ENCODE measurements at places on chromosomes 7 and 10. TPM values are rescaled to one million over a fixed set of nuclear protein-coding genes. Genes with fewer than 3 reads are reported as not detected.

DNA sequence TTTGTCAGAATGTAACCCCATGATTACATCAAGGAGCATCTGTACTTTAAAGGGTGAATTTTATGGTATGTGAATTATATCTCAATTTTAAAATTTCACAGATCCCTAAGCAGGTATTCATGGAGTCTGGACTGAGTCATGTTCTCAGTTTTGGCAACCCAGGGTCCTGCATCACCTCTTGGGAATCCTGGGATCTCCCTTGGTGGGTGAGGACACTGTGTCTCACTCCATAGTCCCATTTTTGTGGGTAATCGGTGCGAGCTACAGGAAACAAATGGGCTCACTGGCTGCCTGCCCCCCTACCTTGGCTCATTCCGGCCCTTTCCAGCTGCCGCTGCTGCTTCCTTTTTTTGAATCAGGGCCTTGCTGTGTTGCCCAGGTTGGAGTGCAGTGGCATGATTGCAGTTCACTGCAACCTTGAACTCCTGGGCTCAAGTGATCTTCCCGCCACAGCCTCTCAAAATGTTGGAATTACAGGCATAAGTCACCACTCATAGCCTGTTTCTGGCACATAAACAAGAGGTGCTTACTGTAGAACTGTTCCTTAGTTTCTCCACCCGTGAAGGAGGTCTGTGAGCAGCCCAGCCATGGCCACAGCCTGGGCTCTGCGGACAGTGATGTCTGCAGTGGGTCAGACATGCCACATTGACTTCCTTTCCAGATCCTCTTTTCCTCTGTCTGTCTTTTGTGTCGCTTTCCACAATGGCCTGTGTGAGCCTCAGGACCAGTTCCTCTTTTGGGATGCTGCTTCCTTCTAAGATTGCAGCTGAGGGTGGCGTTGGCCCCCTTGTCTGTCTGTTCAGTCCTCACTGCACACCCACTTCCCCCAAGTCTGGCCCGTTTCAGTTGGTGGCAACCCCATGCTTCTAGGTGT lies 14.5 kb downstream of the PALD1 start:
- no peak for DNase-seq

GRCh38 chr10:48523212-48523819 lies 81.6 kb downstream of the ARHGAP22 start:
- DNase-seq, result no peak

GRCh38 chr7:24017519-24017918 lies 266.5 kb upstream of the NPY start:
- no peak for DNase-seq

- no peak for DNase-seq
These were observed 459 bp upstream of the FEZF1 start for GRCh38 chr7:122304996-122305421.

TDRD1 gene
- 0.25 TPM for total RNA-seq

FMC1 gene
- total RNA-seq, result 1.7 TPM

- no peak for DNase-seq
These were observed 18.2 kb downstream of the PODXL start for GRCh38 chr7:131538071-131538812.

GRCh38 chr7:116367171-116367813 lies 132.2 kb upstream of the CAV2 start:
- DNase-seq, result no peak

GRCh38 chr10:90480466-90480865 lies 377.4 kb downstream of the HTR7 start:
- DNase-seq, result no peak

DGKB gene
- total RNA-seq, result not detected

PRKG1 gene
- not detected for total RNA-seq

GRCh38 chr7:155514296-155514695 lies 32.1 kb downstream of the CNPY1 start:
- DNase-seq, result no peak

DNA sequence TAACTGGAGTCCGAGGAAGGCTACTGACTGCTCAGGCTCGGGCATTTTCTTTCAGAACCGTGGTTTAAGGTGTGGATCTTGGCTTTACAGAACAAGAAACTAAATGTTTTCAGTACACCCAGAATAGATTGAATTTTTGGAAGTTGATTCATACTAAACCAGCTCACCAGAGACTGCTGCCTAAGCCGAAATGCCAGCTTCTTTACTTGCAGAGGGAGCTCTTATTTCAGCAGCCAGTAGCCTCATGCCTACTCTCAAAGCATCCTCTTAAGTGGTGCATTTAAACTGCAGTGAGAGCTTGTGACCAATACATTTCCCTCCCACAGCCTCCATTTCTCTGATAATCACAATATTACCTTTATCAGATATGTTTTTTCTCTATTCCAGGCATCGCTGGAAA lies 615.1 kb downstream of the SUGCT start:
- DNase-seq, result no peak

- no peak for DNase-seq
These were observed 160.1 kb downstream of the COL28A1 start for GRCh38 chr7:7375538-7375937.

NYAP1 gene
- 0.21 TPM for total RNA-seq

SUGCT gene
- 1.2 TPM for total RNA-seq

DNA sequence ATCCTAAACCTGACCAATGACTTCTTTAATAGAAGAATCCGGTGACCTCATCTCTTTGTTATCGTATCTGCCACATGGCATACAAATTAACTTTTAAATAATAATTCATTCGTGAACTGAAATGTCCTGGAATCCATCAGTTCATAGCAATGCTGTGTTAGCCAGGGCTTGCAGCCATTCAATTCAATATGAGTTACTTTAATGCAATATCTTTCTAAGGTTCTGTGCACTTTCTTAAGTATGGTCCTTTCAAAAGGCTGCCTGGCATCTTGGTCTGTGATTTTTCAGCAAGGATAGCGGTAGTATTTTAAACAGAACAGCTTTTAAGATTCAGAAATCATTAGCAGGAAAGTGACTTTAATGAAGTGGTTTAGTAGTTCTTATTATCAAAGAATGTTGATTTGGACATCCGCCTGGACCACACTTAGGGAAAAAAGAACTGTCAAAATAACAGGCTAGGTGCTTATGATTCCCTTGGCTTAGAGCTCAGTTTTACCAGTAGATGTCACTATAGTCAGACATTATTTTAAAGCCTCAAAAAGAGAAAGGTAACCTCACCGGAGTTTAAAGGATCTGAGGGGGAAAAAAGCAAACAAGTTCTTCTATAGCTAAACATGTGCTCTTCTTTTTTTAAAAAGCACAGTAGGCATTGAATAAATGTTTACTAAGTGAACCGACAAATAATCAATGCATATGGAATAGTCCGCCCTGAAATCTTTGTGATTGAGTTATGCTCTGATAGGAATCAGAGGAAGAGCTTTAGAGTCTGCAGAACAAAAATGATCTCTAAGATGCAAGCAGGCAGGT lies 22.7 kb downstream of the SLC35G1 start:
- DNase-seq, result no peak

DNA sequence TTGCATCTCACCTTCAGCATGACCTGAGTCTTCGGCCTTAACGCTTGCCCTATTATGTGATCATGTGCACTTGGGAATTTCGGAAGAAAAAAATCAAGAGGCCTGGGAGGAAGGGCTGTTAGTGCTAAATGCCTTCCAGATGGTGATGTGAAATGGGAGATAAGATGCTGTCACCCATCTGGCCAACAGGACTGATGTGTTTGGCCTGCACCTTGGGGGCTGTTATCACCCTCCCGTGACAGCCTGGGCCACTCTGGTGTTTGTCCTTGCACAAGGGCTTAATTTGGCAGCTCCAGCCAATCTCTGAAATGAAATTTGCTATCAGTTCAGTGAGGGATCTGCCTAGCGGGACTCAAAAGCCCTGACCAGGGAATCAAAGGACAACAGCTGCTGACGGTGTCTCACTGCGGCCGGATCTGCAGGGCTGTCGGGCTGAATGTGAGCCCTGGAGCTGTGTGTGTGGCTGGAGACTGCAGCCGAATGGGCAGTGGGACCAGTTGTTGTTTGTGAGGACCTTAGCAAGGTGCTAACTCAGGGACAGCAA lies 131.4 kb upstream of the BTBD16 start:
- no peak for DNase-seq

- DNase-seq, result no peak
These were observed 58.3 kb downstream of the CDK13 start for GRCh38 chr7:40008223-40008815.

WNT8B gene
- total RNA-seq, result 0.40 TPM

- no peak for DNase-seq
These were observed at the start of gene LBX1 for GRCh38 chr10:101229266-101230182. Gene LBX1, minus strand, starts transcription at chr10:101229463. Its CDS starts 648 bp downstream, at chr10:101228815.

DNA sequence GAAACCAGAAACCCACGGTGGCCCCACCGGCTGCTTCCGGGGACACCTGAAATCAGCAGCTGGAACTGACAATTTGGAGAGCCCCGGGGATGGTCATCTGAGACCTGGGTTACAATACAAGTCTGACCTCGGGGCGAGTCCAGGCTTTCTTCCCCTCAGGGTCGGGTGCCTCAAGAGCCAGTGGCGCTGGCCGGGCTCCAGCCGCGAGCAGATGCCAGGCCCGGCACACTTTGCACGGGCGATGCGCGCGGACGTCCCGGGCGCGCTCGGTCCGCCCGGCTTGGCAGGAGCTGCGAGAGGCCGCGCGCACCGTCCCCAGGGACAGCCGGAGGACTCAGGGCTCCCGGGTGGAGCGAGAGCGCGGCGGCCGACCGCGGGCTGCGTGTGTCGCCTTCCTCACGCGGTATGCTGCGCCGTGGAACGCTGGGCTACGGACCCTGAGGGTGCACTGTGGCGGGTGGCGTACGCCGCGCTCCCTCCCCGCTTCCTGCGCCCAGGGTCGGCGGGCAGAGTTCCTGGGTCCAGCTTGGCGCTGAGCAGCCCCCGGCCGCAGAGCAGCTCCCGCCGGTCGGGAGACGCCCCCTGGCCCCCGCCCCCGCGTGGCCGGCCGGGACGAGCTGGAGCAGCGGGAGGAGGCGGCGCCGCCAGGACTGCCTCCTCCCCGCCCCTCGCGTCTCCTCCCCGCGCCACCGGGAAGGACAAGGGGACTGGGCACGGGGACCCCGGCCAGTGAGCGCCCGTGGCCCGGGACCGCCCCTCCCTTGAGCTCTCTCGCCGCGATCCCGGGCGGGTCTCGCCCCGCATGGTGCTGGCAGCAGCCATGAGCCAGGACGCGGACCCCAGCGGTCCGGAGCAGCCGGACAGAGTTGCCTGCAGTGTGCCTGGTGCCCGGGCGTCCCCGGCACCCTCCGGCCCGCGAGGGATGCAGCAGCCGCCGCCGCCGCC lies at the start of gene RBM20:
Gene RBM20 (plus strand): TSS at position 684 of the 945 bp plus-strand sequence. CDS start 119 bp downstream, at position 803.
- DNase-seq, result peak; percentile 40

- DNase-seq, result no peak
These were observed 67.5 kb downstream of the PARP12 start for GRCh38 chr7:139995017-139995915.

DNA sequence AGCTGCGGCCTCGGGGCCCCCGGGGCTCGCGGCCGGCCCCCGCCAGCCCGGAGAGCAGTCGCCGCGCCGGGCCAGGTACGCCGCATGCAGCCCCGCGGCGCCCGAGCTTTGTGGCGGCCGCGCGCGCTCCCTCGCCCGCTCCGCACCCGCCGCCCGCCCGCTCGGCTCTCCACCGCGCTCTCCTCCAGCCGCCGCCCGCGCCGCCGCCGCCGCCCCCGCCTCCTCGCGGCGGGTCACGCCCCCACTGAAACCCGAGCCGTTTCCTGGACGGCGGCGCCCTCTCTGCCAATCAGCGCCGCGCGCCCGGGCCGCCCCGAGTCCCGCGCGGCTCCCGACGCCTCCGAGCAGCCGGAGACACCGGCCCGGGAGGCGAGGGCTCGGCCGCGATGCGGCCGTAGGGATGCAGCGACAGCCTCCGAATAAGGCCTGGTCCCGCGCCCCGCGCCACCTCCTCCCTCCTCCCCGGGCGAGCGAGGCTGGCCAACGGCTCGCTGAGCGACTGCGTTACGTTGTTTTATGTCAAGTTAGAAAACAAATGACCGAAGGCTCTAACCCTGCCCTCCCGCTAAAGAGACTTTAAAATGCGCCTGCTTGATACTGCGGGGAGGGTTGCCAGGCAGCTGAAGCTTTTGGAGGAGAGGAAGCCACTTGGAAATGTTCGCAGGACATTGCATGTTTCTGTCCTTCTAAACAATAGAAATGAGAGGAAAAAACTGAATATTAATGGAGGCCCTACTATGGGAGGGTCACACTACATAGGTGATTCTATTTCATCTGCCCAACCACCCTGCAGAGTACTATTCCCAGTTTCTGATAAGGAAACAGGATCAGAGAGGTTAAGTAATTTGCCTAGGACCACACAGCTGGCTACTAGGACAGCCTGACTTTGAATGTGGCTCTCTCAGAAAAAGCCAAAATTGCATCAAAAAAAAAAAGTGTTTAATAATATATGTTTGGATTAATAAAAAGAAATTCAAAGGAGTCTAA lies at the start of gene FGFR2:
Gene FGFR2 (minus strand): TSS at position 182 of the 987 bp plus-strand sequence. CDS start 4,627 bp downstream, outside the sequence.
- DNase-seq, result peak; percentile 36

DNA sequence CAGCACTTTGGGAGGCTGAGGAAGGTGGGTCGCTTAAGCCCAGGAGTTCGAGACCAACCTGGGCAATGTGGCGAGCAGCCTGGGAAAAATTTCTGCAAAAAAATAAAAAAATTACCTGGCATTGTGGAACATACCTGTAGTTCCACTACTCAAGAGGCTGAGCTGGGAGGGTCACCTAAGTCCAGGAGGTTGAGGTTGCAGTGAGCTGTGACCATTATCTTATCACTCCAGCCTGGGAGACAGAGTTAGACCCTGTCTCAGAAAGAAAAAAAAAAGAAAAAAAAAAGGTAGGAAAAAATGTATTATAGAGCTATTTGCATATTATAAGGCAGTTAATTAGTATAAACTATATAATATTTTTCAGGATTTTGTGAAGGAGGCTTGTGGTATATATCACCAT lies 11.0 kb upstream of the TSPAN13 start:
- DNase-seq, result no peak

GRCh38 chr7:57204411-57204811 lies 72.2 kb upstream of the ZNF479 start:
- DNase-seq, result no peak

DNA sequence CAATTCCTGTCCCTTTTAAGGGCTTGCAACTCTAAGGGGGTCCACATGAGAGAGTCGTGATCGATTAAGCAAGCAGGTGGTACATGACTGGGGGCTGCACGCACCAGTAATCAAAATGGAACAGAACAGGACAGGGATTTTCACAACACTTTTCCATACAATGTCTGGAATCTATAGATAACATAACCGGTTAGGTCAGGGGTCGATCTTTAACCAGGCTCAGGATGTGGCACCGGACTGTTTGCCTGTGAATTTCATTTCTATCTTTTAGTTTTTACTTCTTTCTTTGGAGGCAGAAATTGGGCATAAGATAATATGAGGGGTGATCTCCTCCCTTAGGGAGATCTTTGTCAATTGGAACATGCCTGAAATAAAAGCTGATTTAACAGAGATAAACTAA lies 370.1 kb downstream of the IPMK start:
- no peak for DNase-seq

Measured in activated CD4-positive, alpha-beta T cell treated with anti-CD3 and anti-CD28 coated beads for 36 hours (primary cell).